IMR-90 (cell line): ENCODE measurements at places on chromosomes 4 and X. TPM values are rescaled to one million over a fixed set of nuclear protein-coding genes. Genes with fewer than 3 reads are reported as not detected.
A peak's percentile ranks its signal among the peaks of the same experiment; 100 is the strongest.

Gene TCP11X1
- total RNA-seq, result not detected in 2 replicates

Gene GUCY1B1
- 2.8 and 2.9 TPM in 2 replicates for total RNA-seq

Gene SSX4
- not detected in 2 replicates for total RNA-seq

Gene FUNDC2
- 35.0 and 42.5 TPM in 2 replicates for total RNA-seq

Gene RBMXL3
- total RNA-seq, result not detected in 2 replicates

Gene MAGEA10
- not detected in 2 replicates for total RNA-seq

- DNase-seq, result no peak
Measured at GRCh38 chr4:88134536-88135355, 23.7 kb downstream of the ABCG2 start.

DNA sequence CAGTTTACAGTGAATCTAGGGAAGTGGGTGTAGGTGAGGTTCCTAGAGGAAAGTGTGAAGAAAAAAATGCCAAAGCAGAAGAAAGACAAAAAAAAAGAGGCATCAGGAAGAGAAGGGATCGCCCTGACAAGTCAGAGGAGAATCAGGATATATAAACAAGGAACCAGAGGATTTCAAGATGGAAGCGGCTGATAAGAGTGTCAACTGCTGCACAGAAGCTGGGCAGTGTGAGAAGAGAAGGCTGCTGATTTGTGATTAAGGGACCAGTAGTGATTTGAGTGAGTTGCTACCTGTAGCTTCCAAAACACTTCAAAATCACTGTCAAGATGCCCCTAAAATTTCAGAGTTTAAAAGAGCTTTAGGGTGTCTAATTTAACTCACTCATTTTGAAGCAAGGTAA, 258.2 kb downstream of the PPP3CA start:
- DNase-seq, result no peak

GRCh38 chrX:119486745-119487144, 18.5 kb downstream of the SLC25A5 start:
- DNase-seq, result no peak

GRCh38 chr4:78543424-78544125, 8.0 kb upstream of the ANXA3 start:
- DNase-seq, result no peak

DNA sequence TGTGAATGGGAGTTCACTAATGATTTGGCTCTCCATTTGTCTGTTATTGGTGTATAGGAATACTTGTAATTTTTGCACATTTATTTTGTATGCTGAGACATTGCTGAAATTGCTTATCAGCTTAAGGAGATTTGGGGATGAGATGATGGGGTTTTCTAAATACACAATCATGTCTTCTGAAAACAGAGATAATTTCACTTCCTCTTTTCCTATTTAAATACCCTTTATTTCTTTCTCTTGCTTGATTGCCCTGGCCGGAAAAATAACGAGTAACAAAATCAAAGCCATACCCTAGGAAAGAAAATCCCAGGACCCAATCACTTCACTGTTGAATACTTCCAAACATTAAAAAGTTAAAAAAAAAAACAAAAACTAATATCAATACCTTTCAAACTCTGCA, 67.7 kb upstream of the UGT2B4 start:
- DNase-seq, result no peak

DNA sequence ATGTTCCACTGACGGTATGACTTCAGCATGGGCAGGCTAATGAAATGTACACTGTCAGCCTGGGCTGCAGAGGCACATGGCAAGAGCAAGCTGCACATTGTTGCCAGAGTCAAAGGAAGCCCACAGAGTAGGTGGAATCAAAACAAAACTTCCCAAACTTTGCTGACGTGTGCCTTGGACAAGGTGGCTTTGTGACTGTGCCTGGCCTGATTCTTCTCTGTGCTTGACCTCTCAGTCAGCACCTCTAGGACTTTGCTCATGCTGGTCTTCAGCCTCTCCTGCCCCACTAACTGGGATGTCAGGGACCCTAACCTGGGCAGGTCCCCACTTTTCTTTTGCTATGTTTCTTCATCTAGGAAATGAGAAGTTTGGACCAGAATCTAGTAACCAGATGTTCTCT, 40.5 kb upstream of the KIAA1210 start:
- no peak for DNase-seq

GRCh38 chr4:161519611-161520010, 644.2 kb downstream of the FSTL5 start:
- DNase-seq, result no peak

DNA sequence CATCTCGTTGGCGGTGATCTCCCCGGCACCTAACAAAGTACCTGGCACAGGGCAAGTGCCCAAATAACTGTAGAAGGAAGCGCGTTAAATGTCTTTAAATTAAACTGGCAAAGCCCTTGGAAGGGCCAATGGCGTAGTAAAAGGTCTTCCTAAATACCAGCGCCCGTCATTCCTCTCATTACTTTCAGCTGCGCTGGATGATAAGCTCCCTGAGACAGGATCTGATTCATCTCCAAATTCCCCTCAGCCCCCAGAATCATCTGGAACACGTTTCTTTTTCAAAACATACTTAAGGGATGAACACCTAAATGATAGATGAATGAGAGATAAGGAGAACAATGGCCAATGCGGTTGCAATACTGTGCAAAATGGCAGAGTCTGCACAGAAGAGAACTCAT, 95.1 kb downstream of the AFAP1 start:
- peak; percentile 99 for DNase-seq

DNA sequence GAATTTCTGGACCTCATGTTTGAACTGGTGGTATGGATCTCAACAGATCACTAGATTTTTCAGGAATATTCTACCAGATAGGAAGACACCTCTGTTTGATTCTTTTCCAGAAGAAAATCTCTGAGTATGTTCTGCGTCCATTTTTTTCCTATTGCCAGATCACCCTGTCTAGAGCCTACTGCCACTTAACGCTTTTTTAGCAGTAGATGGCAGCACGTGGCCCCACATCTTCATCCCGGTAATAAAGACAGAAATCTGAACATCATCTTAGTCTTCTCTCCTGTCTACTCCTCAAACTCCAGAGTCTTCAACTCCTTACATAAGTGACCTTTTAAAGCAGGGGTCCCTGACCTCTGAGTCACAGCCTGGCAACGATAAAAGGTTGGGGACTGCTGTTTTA, 184.7 kb downstream of the TMA16 start:
- peak; percentile 48 for DNase-seq

GRCh38 chrX:56786889-56787733, 58.1 kb downstream of the NBDY start:
- DNase-seq, result no peak

GRCh38 chr4:100977274-100977673, 370.1 kb downstream of the PPP3CA start:
- no peak for DNase-seq

DNA sequence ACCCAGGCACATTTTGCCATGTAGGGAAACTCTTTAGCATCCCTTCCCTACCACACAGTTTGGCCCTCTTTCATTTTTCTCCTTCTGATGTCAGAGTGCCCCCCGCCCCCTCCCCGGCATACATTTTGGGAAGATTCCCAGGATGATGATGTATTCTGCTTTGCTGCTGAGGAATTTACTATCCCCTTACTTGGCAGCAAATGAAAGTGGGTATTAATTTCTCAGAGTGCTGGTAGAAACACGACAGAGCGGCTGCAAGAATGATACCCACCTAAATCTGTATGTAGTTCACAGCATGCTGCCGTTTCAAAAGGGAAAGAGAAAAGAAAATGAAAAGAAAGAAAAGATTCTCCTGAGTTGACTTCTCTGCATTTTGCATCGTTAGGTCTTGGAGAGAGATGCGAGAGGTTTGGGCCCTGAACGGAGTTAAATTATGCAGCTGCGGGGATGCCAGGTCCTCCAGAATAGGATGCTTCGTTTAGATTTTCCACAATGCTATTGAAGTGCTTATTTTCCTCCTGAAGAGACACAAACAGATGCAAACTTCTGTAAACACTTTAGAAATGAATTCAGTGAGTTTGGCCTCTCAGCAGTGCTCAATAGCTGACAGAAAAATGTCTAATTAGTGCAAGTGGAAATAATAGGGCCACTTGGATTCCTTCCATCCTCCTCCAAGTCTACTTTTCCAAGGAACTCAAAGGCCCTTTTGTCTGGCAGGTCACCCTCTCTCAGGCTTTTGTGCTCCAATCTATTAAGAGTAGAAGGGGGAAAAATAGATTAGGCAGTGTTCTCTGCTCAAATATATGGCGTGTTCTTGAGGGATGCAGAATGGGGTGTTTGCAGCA, 106.2 kb downstream of the ALPK1 start:
- peak; percentile 24 for DNase-seq

GRCh38 chrX:17818726-17819125, 42.4 kb downstream of the RAI2 start:
- DNase-seq, result no peak

DNA sequence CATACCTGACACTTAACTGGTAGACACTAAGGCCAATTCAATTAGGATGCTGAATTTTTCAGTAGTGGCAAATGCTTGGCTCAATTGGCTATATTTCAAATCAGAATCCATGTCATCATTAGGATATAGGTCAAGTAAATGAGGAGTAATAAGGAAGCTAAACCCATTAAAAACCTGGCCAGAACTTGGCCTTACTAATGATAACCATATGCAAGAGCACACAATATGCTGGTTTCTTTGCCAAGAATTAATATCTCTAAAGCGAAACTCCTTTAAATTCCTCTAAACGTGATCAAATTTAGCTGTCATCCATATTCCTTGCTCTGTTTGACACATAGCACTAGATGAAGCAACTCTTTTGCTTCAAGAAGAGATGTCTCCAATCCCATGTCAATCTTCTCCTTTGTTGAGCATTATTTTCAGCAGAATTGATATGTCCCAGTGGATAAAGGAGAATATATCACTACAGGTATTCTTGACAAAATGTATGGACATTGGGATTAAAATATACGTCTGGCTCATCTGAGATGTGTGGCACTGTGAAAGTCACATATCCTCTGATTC, 206.1 kb upstream of the ANKRD50 start:
- DNase-seq, result no peak

DNA sequence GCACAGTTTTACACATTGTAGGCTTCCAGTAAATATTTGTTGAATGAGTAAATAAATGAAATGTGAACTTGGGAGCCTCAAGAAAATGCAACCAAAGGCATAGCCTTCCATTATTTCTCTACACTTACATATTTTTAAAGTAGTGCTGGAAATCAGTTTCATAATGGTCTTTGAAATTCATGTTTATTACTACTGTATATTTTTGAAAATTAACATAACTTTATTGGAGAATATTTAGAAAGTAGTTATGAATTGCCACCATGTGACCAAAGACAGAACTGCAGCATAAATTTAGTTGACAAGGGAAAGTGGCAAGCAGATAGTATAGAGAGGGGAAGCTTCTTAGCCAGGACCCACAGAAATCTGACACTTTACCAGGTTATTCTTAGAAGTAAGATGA, 6.4 kb downstream of the TCEAL8 start:
- peak; percentile 10 for DNase-seq

GRCh38 chr4:101064541-101065180, 282.7 kb downstream of the PPP3CA start:
- DNase-seq, result no peak

DNA sequence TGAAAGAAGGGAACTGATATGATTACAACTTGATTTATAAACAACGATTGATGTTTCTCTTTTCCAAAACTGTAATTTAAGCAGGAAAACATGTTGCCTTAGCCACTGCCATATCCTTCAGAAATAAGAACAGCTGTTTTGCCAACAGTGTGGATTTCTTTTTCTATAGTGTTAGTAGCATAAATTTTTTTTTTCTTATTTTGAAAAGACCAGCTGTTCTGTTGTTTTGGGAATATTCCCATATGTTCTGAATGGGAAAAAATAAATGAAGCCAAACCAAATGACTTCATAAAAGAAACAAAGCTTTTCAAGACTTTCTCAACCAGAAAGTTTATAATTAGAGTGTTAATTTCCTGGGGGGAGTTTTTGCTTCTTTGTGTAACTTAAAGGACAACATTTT, 83.9 kb upstream of the ARHGAP24 start:
- DNase-seq, result no peak
